ENCODE measurements at places on chromosomes 3 and 15. TPM values are rescaled to one million over a fixed set of nuclear protein-coding genes. Genes with fewer than 3 reads are reported as not detected.

DNA sequence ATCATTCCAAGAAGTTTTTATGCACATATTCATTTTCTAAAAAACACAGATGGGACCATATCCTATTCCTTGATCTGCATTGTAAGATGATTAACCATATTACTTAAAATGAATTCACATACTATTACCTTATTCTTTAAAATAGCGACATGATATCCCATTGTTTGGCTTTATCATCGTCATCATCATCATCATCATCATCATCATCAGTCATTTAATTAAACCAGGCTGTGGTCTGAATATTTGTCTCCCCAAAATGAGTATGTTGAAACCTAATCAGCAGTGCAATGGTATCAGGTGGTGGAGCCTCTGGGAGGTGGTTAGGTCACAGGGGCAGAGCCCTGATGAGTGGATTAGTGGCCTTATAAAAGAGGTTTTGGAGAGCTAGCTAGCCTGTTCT lies 4.4 kb downstream of the TRAK1 start:
- no peaks in the 10 kb centered on the region for H3K27me3 ChIP-seq
- H3K4me3 ChIP-seq = no peak overlapping the region
- H3K36me3 ChIP-seq = peaks cover 2% of the 10 kb centered on the region
- DNase-seq = no peak
- H3K4me1 ChIP-seq = no peaks in the 10 kb centered on the region
- no peak overlapping the region for H3K27ac ChIP-seq

- no peaks in the 10 kb centered on the region for H3K36me3 ChIP-seq
- DNase-seq = no peak
- peaks cover 2% of the 10 kb centered on the region for H3K27me3 ChIP-seq
- H3K4me1 ChIP-seq = no peaks in the 10 kb centered on the region
These were observed 142.0 kb upstream of the AGBL1 start for GRCh38 chr15:85937661-85938060.

The CYP8B1 gene
- not detected for total RNA-seq

DNA sequence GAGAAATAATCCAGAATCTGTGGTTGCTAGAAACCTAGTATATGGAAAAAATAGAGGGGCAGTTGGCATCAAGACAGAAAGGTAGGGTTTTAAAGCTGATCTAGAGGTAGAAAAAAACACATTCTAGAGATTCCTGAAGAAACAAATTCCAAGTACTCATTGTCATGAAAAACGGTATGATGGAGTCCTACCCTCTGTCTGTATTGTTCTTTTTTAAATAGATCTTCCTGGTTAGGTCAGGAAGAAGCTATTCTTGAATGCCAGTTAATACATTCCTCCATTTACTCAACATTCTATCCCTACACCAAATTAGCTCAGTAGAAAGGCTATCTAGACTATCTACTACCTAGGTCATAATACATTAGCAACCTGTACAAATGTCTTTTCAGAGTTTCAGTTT lies 364.7 kb downstream of the FHIT start:
- no peaks in the 10 kb centered on the region for H3K36me3 ChIP-seq
- H3K27me3 ChIP-seq = no peaks in the 10 kb centered on the region
- no peak for DNase-seq

DNA sequence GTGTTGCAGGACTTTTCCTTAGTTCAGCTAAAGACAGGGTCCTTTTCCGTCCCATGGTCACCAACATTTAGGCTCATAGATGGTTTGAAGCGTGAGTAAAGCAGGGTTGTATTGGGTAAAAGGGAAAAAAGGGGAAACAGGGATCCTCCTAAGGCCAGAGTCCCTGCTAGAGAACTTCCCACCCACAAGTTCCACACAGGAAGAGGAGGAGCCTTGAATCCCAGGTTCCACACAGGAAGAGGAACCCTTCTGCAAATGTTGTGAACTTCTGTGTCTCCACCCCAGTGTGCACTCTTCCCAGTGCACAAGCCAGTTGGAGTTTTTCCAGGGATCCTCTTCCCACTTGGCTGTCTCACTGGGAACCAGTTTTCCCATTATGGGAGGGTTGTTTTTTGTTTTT lies 27.6 kb upstream of the ATP8B4 start:
- H3K36me3 ChIP-seq = no peaks in the 10 kb centered on the region
- no peak overlapping the region for H3K27ac ChIP-seq
- no peaks in the 10 kb centered on the region for H3K27me3 ChIP-seq
- no peak for DNase-seq

The ABHD17C gene
- 4.2 TPM for total RNA-seq
